Renal pelvis (tissue), 12 donors: ENCODE measurements at places on chromosomes 1 and 21. TPM values are rescaled to one million over a fixed set of nuclear protein-coding genes. Genes with fewer than 3 reads are reported as not detected.

DNA sequence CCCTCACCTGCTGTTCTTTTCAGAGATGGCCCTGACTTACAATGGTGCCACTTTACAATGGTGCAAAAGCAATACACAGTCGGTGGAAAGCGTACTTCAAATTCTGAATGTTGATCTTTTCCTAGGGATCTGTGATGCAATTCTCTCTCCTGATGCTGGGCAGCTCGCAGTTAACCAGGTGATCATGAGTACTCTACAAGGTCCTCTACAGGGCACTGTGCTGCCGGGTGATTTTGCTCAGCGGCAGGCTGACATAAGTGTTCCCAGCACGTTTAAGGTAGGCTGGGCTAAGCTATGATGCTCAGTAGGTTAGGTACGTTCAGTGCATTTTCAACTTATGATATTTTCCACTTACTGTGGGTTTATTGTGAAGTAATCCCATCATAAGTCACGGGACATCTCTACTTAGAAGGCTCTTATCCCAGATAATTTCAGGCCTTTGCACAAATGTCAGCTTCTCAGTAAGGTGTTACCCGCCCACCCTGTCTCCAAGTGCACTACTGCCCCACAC is 126.5 kb downstream of the KCNN3 start:
- DNase-seq = no peak

Gene CD160
- 2.6 TPM for polyA plus RNA-seq

DNA sequence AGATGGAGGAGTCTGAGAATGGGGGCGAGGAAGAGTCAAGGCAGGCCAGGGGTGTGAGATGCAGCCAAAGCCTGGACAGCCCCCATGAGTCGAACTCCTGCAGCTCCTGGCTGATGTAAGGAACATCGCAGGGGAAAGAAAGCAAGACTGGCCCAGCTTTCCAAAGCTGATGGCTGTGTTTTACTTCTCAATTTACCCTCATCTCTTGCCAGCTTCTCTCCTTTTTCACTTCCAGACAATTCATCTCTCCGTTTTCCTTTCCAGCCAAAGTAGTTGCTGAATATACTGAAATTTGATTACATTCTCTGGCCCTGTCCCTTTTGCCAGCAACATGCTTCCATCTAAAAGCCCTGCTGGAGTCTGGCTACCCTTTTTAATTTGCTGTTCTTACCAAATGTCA is 40.0 kb upstream of the UBE2U start:
- no peak for DNase-seq

Gene CD164L2
- polyA plus RNA-seq = 0.21 TPM

Gene LINGO4
- polyA plus RNA-seq = not detected

DNA sequence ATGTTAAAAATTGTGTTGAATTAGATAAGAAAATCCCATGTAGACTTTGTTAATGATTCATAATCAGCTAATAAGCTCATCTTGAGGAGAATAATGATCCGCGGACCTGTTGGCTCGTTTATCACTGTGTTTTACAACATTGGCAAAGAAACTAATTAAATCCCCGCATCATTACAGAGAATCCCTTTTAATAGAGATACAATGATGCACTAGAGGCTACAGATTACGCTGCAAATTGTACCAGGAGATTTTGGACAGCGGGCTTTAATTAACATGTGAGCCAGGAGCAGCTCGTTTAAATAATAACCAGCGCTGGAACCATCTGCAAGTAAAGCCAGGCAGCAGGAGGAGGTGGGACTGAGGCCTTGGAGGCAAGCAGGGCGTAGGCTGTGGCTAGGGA is 280.3 kb upstream of the POU3F1 start:
- DNase-seq = no peak

Gene RYR2
- 1.3 TPM for polyA plus RNA-seq

GRCh38 chr1:53203466-53203865 is 6.8 kb downstream of the CPT2 start:
- DNase-seq = no peak

- no peak for DNase-seq
These were observed 27.7 kb upstream of the ELAVL4 start for GRCh38 chr1:50080904-50081586.

- no peak for DNase-seq
These were observed 90.6 kb upstream of the USP24 start for GRCh38 chr1:55305735-55306134.
